Activated CD4-positive, alpha-beta T cell treated with anti-CD3 and anti-CD28 coated beads, Interleukin-10, Interleukin-2, amounts not matched to agents 100 ng/mL and 50 ng/mL, durations not matched to agents 16 hours and 8 hours (primary cell): ENCODE measurements at places on chromosomes 5 and 9.

DNA sequence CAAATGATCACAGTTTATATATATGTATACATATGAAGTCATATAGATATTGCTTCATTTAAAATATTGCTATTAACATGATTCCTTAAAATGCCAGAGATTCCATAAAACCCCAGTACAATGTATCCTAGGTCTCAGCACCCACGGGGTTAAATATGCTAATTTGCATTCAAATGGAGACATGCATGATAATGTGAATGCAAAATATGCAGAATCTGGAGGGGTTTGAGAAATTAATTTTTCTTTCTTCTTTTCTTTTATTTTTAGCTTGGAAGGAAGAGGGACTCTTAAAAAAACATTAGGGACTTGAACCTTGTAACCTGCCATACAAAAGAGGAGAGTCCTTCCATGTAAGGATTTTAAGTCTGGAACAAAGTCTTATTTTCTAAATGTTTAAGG lies 211.9 kb downstream of the MEF2C start:
- no peak for DNase-seq

DNA sequence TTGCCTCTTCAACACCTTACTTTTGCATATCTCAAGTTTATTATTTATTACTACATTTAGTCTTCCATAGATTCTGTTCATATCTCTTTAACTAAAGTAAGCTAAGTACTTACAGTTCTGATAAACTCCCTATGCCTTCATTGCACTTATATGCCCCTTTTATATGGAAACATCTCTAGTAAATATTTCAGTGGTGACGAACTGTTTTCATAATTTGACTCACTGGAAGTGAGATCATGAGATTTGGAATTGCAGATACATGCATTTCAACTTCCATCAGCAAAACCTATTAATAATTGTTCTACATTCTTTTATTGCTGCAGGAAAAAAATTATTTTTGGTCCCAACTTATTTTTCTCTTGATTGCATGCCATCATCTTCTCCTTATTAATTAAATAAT lies 263.5 kb downstream of the CD180 start:
- no peak for DNase-seq

GRCh38 chr9:118529210-118529609 lies 825.0 kb downstream of the TLR4 start:
- DNase-seq: no peak

- DNase-seq: peak; percentile 69
Measured at GRCh38 chr5:16456103-16456832, 9.3 kb downstream of the ZNF622 start.

GRCh38 chr5:139946006-139946405 lies 97.1 kb downstream of the NRG2 start:
- DNase-seq: no peak

GRCh38 chr9:112535811-112536210 lies 49.2 kb downstream of the KIAA1958 start:
- no peak for DNase-seq

GRCh38 chr9:126707083-126707482 lies 93.4 kb downstream of the LMX1B start:
- no peak for DNase-seq

DNA sequence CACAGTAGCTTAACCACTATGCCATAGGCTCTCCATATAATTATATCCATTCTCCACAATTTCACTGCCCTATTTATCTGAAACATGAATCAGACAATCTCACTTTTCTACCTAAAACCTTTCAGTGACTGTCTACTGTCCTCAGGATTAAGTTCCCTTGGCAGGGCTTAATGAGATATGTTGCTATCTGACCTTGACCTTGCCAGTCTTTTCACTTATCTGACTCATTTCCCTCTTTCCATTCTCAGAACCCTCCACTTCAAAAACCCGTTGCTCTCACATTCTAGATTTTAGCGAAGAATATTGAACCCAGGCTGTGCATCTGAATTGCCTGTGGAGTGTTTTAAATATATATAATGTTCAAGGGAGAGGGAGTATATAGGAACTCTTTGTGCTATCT lies 452.1 kb upstream of the MPDZ start:
- no peak for DNase-seq

DNA sequence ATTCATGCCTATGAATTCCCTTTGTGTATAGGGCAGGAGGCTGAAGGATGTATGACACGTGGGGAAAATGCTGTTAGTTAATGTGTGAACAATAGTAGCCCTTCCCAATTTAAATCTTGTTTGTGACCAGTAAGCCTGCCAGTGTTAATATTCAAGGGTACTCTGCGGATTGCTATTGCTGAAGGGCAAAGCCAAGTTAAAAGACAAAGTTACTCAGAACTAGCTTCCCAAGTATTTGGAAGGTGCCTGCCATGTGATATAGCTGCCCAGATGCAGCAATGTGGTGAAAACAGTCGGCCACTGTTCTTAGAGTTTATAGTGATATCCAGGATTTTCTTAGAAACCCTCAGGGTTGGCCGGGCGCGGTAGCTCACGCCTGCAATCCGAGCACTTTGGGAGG lies 34.6 kb downstream of the MARVELD2 start:
- no peak for DNase-seq

GRCh38 chr5:77266291-77266690 lies 55.8 kb downstream of the PDE8B start:
- no peak for DNase-seq

GRCh38 chr5:170533383-170533782 lies 29.6 kb downstream of the KCNIP1 start:
- no peak for DNase-seq

DNA sequence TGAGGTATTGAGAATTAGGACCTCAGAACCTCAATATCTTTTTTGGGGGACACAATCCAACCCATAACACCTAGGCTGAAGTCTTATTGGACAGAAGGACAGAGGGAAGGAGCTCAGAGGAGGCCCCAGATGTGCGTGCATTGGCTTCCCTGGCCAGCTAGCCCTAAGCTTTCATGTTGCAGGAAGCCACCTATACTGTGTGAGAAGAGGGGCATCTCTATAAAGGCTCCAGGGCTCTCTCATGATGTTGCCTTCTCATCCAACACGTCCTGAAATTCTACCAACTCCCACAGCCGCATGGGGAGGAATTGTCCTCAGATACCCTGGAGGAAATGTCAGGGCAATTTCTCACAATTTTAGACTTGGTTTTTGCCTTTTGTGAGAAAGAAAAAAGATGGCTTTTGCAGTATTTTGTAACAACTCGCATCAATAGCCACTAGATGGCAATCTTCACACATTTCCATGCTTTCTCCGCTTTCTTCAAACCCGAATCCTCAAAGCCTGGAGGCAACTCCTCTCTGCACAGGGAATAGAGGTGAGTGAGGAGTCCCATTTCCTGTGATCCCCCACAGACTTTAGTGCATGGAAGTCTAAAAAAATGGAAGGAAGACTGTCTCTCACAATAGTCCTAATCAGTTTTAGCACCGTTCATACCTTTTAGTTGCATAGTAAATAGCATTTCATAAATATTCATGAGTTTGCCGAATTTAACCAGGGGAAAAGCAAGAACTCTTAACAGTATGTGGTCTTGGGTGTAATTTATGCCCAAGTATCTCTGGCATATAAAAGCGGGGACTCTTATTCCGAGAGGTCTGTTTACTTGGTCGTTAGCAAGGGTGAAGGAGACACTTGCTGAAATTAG lies 7.4 kb upstream of the PPP3R2 start:
- peak; percentile 46 for DNase-seq

DNA sequence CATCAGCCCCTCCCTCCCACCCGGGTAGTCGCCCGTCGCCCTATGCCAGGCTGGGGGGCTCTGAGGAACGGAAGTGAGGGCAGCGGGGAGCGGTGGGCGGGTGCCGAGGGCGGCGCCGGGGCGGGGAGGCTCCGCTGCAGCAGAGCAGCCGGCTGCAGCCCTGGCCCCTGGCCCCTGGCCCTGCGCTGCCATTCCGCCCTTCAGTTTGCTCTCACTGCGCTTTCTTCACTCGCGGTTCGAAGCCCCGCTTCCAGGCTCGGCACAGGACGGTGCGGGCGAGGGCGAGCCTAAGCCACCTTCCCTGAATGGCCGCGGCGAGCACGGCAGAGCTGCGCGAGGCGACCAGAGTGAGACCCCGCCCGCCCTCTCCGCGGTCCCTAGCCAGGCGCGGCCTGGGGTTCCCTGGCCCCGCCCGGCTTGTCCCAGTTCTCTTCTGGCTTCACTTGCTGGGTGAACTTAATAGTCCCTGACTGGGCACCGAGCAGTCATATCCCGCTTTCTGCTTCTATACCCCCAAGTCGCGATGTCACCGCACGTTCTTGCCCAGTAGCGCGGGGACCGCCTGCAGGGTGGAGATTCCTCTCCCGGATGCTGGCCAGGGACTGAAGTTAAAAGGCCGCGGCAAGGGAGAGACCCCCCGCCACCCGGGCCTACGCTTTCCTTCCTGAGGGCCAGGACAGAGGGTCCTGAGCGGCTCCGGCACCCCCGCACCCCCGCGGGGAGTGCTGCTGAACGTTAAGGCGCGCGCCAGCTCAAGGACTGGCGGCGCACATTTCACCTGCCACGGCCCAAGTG lies 623 bp upstream of the TRIM36 start:
- DNase-seq: peak; percentile 15

DNA sequence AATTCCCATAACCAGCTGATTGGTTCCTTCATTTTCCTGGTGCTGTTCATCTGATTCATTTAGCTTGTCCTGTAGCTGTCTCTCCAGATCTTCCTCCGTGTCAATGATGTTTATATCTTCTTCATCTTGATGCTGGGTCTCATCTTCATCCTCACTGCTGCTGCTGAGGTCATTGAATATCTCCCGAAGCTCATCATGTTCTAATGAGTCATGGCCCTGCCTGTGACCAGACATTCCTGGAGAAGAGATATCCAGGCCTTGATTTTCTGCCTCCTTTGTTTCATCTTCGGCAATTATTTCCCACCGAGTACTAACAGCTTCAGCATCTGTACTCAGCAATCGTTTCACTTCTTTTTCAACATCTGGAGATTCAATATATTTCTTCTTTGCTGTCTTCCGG lies 1.4 kb downstream of the TAF7 start:
- no peak for DNase-seq

DNA sequence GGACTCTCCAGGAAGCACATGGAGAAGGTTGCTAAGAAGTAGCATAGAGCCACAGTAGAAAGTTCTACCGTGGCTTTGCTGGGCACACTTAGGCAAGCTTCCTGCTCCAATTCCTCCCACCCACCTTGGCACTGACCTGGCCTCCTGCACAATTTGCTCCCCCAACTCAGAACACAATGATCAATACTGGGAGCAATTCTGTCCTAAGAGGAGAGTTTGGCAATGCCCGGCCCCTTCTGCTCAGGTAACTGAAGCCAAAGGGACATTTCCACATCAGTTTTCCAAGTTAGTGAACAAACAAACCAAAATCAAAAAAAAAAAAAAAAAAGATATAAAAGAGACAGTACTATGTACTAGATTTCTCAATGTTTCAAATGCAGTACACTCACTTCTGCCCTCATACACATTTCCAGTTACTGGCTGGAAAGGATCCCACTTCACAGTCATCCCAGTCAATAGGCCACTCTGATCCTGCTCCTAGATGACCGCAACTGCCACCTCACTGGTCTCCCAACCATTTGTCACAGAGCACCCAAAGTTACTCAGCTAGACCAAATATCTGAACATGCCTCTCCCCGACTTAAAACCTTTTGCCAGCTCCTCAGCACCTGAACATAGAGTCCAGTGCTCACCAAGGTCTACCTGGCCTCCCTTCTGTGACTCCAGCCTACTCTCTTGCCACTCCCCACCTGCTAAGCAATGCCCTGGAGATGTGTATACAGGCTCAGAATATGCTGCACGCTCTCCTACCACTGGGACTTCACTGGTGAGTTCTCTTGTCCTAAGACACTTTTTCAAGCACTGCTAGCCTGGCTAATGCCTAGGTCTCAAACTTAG lies 21.3 kb downstream of the ABCA1 start:
- no peak for DNase-seq

DNA sequence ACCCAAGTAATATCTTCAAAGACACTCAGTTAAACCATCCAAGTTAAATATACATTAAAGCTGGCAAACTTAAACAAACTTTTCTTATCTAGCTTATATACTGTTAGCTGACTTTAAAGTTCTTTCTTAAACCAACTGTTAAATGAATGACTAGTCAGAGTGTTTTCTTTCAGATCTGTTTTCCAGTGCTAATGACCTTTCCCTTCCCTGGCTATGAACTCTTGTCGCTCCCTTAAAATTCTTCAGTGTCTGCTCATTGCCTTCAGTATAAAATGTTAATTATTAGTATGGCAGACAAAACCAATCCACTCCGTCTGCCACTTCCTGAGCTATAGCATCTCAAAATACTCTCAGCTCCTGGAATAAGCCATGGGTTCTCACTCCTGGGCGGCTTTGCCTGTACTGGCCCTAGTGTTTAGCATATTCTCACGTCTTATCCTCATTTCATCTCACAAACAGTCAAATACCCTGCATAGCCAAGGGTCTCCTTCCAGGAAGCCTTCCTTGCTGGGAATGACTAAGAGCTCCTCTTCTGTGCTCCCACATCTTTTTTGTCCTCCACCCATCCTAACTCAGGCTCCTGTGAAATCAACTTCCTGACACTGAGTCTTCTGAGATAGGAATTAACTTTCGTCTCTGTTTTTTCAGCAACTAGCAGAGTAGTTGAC lies 87.7 kb downstream of the VCAN start:
- no peak for DNase-seq

DNA sequence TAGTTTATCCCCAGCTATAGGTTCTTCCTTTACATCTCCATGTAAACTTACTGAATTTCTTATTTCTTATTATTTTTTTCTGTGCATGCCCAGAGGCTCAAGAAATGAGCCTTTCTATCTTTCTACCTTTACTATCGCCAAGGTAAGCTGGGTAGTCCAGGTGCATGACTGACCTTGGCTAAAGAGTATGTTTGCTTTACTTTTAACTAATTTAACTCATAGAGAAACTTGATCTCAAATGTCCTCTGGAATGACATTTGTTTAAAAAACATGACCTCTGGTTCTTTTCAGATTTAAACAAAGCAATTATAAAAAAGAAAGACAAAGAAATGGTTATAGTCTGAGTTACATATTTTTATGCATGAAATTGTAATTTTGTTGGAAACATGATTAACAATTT lies 397 bp downstream of the C6 start:
- no peak for DNase-seq

DNA sequence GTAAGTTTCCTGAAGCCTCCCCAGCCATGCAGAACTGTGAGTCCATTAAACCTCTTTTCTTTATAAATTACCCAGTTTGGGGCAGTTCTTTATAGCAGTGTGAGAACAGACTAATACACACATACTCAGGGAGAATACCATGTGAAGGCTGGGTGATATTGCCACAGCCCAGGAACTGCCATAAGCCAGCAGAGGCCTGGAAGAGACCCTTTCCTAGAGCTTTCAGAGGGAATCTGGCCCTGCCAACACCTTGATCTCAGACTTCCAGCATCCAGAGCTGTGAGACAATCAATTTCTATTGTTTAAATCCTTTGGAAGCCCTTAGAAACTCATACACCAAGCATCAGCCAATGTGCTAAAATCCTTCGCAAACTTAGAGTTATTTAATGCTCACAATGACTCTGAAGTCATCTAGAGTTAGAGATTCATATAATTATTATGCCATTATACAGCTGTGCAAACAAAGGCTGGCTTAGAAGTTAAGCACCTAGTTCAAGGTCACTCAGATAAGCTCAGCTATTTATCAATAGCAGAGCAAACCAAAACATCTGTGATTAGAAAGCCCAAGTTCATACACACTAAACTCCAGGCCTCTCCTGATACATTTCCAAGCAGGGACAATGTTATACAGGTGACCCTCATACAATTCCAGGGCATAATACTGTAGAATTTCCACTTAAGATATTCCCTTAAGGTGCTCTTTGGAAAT lies 531.8 kb upstream of the DAP start:
- DNase-seq: no peak

GRCh38 chr5:54361691-54362411 lies 51.5 kb upstream of the ARL15 start:
- no peak for DNase-seq
